Spleen (tissue), 13 donors: ENCODE measurements at places on chromosomes 4 and X. TPM values are rescaled to one million over a fixed set of nuclear protein-coding genes. Genes with fewer than 3 reads are reported as not detected.
A peak's percentile ranks its signal among the peaks of the same experiment; 100 is the strongest.

The FAT1 gene
- polyA plus RNA-seq, result 1.9 TPM

DNA sequence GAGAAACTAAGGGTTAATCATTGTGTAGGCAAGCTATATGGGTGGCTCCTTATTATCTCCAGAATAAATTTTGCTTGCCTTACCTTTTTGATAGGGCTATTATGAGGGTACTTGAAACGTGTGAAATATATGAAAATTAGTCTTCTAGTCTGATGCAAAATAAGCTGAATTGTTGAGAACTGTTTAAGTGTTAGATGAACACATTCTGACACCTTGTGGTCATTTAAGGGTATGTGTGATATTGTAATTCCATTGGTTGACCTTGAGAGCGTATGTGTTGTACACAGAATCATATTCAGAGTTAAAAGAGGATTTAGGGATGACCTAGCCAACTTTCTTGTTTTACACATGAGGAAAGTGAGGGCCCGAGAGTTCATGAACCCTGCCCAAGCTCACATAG, 44.6 kb upstream of the LINC00632 start:
- DNase-seq, result no peak
- no peak overlapping the region for H3K27ac ChIP-seq
- H3K27me3 ChIP-seq, result peaks cover 3% of the 10 kb centered on the region
- no peaks in the 10 kb centered on the region for H3K4me1 ChIP-seq

The SPACA5 gene
- polyA plus RNA-seq, result 0.12 TPM

DNA sequence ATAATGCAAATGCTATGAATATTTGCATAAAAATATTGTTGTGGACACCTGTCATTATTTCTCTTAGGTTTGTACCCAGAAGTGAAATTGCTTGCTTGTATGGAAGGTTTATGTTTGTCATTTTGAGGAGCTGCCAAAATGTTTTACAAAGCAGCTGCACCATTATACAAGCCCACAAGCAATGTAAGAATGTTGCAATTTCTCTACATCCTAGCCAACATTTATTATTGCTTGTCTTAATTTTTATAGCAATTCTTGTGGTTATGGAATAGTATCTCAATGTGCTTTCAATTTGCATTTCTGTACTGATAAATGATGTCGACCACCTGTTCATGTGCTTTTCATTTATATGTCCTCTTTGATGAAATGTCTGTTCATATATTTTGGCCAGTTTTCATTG, 18.7 kb upstream of the RBMX start:
- H3K27me3 ChIP-seq, result no peaks in the 10 kb centered on the region
- H3K4me1 ChIP-seq, result no peaks in the 10 kb centered on the region
- H3K27ac ChIP-seq, result no peak overlapping the region

DNA sequence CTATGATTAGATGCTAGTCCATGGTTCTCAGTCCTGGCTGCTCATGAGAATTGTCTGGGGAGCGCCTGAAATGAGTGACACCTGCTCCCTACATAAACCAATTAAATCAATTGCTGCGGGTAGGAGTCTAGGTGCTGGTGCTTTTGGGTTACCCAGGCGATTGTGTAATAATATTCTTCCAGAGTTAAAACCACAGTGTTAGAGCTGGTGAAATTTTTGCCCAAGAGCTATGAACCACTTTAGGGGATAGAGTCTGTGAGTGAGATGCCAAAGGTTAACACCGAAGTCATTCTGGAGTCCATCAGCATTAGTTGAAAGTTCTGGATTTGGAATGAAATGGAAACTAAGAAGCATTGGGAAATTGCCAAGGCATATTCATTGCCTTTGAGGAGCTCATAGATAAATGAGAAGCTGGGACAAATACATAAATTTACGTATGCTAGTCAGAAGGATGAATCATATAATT, 15.3 kb downstream of the PDK3 start:
- H3K4me3 ChIP-seq, result peak overlapping the region; percentile 20
- DNase-seq, result no peak
- H3K4me1 ChIP-seq, result peaks cover 28% of the 10 kb centered on the region
- H3K27me3 ChIP-seq, result no peaks in the 10 kb centered on the region

GRCh38 chrX:39532761-39533160, 565.0 kb downstream of the BCOR start:
- peaks cover 7% of the 10 kb centered on the region for H3K27me3 ChIP-seq
- no peaks in the 10 kb centered on the region for H3K36me3 ChIP-seq
- no peaks in the 10 kb centered on the region for H3K4me1 ChIP-seq
- no peak overlapping the region for H3K4me3 ChIP-seq
- no peak for DNase-seq
- H3K27ac ChIP-seq, result no peak overlapping the region

DNA sequence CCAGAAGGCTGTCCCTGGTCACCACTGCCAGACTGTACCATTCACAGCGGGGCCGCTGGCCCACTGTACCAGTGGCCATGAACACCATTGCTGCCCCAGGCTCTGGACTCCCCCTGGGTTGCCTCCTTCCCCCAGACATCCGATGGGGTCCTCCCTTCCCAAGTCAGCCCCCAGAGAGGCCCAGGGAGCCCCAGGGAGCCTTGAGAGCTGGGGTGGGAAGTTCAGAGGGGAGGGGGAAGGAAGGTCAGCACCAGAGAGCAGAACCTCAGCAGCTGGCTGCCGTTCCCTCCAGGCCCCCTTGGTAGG, 441 bp upstream of the ARHGAP4 start:
- DNase-seq, result no peak
- H3K4me1 ChIP-seq, result peaks cover 76% of the 10 kb centered on the region
- peak overlapping the region; percentile 93 for H3K27ac ChIP-seq
- peaks cover 3% of the 10 kb centered on the region for H3K36me3 ChIP-seq
- no peaks in the 10 kb centered on the region for H3K27me3 ChIP-seq

The VSIG1 gene
- 0.16 TPM for polyA plus RNA-seq

- H3K4me1 ChIP-seq, result no peaks in the 10 kb centered on the region
- H3K27me3 ChIP-seq, result no peaks in the 10 kb centered on the region
- no peaks in the 10 kb centered on the region for H3K36me3 ChIP-seq
- DNase-seq, result no peak
- H3K4me3 ChIP-seq, result no peak overlapping the region
- no peak overlapping the region for H3K27ac ChIP-seq
Observed at GRCh38 chr4:5971078-5971450, 47.2 kb downstream of the C4orf50 start.

DNA sequence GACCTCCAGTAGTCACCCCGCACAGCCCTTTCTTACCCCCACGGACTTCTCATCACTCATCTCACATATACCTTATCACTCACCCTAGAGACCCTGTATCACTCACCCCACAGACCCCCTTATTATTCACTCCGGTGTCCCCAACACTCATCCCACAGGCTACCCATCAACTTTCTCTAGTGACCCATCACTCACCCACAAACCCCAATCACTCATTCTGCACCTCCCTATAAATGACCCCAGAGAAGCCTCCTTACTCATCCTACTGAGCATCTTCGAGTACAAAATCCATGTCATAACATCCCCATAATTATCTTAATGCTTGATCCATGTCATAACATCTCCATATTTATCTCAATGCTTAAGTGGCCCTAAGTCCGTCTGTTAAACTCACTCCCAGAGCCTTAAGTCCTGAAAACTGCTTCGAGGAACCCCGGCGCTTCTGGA, 934 bp downstream of the ZNF41 start:
- H3K27ac ChIP-seq, result peak overlapping the region; percentile 90
- DNase-seq, result no peak
- no peaks in the 10 kb centered on the region for H3K36me3 ChIP-seq

The UFSP2 gene
- polyA plus RNA-seq, result 13.4 TPM

- H3K4me1 ChIP-seq, result peaks cover 10% of the 10 kb centered on the region
- no peak for DNase-seq
- no peaks in the 10 kb centered on the region for H3K27me3 ChIP-seq
- H3K27ac ChIP-seq, result no peak overlapping the region
Observed at GRCh38 chrX:22057667-22058066, 25.5 kb downstream of the PHEX start.

The MSX1 gene
- polyA plus RNA-seq, result 1.1 TPM

DNA sequence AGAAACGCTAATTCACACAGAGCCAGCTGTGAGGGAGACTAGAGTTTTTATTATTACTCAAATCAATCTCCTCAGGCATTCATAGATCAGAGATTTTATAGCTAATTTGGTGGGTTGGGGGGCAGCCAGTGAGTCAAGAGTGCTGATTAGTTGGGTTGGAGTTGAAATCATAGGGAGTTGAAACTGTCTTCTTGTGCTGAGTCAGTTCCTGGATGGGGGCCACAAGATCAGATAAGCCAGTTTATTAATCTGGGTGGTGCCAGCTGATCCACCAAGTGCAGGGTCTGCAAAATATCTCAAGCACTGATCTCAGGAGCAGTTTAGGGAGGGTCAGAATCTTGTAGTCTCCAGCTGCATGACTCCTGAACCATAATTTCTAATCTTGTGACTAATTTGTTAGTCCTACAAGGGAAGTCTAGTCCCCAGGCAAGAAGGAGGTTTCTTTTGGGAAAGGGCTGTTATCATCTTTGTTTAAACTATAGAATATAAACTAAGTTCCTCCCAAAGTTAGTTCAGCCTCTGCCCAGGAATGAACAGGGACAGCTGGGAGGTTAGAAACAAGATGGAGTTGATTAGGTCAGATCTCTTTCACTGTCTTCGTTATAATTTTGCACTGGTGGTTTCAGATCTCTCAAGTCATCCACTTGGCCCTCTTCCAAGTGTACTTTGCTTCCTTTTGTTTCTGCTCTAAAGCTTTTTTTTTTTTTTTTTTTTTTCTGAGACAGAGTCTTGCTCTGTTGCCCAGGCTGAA, 5.4 kb upstream of the NAA11 start:
- H3K4me1 ChIP-seq, result no peaks in the 10 kb centered on the region
- H3K27ac ChIP-seq, result no peak overlapping the region
- no peaks in the 10 kb centered on the region for H3K27me3 ChIP-seq

DNA sequence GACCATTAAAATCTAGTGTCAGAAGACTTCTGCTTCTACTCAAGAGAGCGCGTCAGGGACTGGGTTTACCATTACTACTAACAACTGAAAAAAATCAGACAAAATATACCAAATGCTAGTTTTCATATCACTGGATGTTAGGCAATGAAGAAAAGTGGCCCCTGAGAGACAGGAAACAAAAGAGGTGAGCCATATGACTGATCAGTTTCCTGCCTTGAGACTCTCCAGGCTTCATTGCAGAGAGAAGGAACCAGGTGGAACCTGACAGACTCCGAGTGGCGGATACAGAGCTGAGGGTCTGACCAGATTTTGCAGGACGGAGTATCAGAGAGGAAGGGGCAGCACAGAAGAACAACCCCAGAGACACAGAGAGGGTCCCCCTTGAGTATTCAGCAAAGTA, 86.3 kb downstream of the C4orf51 start:
- H3K4me3 ChIP-seq, result no peak overlapping the region
- H3K4me1 ChIP-seq, result no peaks in the 10 kb centered on the region
- no peak overlapping the region for H3K27ac ChIP-seq
- DNase-seq, result no peak
- H3K36me3 ChIP-seq, result peaks cover 35% of the 10 kb centered on the region

GRCh38 chr4:135319685-135320084, 1118.1 kb upstream of the PABPC4L start:
- no peaks in the 10 kb centered on the region for H3K4me1 ChIP-seq
- no peak for DNase-seq
- no peaks in the 10 kb centered on the region for H3K36me3 ChIP-seq
- no peak overlapping the region for H3K27ac ChIP-seq
- H3K4me3 ChIP-seq, result no peak overlapping the region

- no peak overlapping the region for H3K27ac ChIP-seq
- no peaks in the 10 kb centered on the region for H3K4me1 ChIP-seq
- no peaks in the 10 kb centered on the region for H3K27me3 ChIP-seq
- no peak for DNase-seq
- no peaks in the 10 kb centered on the region for H3K36me3 ChIP-seq
Observed at GRCh38 chr4:124530464-124531077, 182.0 kb downstream of the ANKRD50 start.

- H3K27me3 ChIP-seq, result no peaks in the 10 kb centered on the region
- no peaks in the 10 kb centered on the region for H3K36me3 ChIP-seq
- no peak overlapping the region for H3K4me3 ChIP-seq
- no peak for DNase-seq
- H3K4me1 ChIP-seq, result peaks cover 12% of the 10 kb centered on the region
Observed at GRCh38 chr4:83581411-83582288, 45.7 kb downstream of the GPAT3 start.

- peaks cover 26% of the 10 kb centered on the region for H3K27me3 ChIP-seq
- H3K4me3 ChIP-seq, result no peak overlapping the region
- H3K36me3 ChIP-seq, result no peaks in the 10 kb centered on the region
Observed at GRCh38 chr4:185637163-185637875, 102.0 kb upstream of the PDLIM3 start.

The NXF2B gene
- not detected for polyA plus RNA-seq

GRCh38 chr4:10196191-10196590, 79.6 kb upstream of the WDR1 start:
- H3K27ac ChIP-seq, result no peak overlapping the region
- H3K36me3 ChIP-seq, result no peaks in the 10 kb centered on the region
- H3K4me1 ChIP-seq, result no peaks in the 10 kb centered on the region
- H3K27me3 ChIP-seq, result no peaks in the 10 kb centered on the region
- DNase-seq, result no peak
- no peak overlapping the region for H3K4me3 ChIP-seq

GRCh38 chr4:26028133-26028792, 114.2 kb downstream of the SMIM20 start:
- H3K36me3 ChIP-seq, result no peaks in the 10 kb centered on the region
- H3K27ac ChIP-seq, result no peak overlapping the region
- DNase-seq, result no peak
- H3K4me3 ChIP-seq, result no peak overlapping the region

DNA sequence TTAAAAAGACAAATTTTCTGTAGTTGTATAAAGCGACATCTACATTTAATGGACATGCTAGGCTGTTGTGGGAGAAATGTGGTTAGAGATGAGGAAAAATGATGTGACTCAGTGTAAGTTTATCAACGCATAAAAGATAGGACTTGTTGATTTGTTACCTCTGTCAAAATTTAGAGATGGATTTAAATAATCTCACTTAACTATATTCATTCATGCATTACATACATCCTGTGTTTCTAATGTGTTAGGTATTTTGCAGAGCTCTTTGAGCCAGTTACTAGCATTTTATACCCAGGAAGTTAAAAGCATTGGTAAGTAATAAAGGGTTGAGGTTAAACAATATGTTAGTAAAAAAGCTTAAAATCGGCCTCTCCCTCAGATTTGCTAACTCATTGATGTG, 34.3 kb downstream of the METAP1 start:
- no peak overlapping the region for H3K4me3 ChIP-seq
- H3K27ac ChIP-seq, result no peak overlapping the region
- DNase-seq, result no peak
- H3K27me3 ChIP-seq, result no peaks in the 10 kb centered on the region

GRCh38 chrX:46601283-46601682, 27.7 kb downstream of the CHST7 start:
- no peak overlapping the region for H3K4me3 ChIP-seq
- H3K27me3 ChIP-seq, result no peaks in the 10 kb centered on the region
- no peak overlapping the region for H3K27ac ChIP-seq
- DNase-seq, result no peak
- no peaks in the 10 kb centered on the region for H3K36me3 ChIP-seq

- no peaks in the 10 kb centered on the region for H3K27me3 ChIP-seq
- H3K36me3 ChIP-seq, result no peaks in the 10 kb centered on the region
- DNase-seq, result no peak
Observed at GRCh38 chrX:130836447-130836846, 66.6 kb downstream of the ENOX2 start.

GRCh38 chrX:135531813-135532212, 11.4 kb downstream of the INTS6L start:
- DNase-seq, result no peak
- peaks cover under 1% of the 10 kb centered on the region for H3K4me1 ChIP-seq
- H3K36me3 ChIP-seq, result no peaks in the 10 kb centered on the region
- no peak overlapping the region for H3K27ac ChIP-seq
- no peak overlapping the region for H3K4me3 ChIP-seq
- H3K27me3 ChIP-seq, result no peaks in the 10 kb centered on the region
